Activated CD4-positive, alpha-beta T cell treated with anti-CD3 and anti-CD28 coated beads for 4 hours (primary cell): ENCODE measurements at places on chromosomes 5 and 9.

GRCh38 chr5:107670932-107671741 is at the start of gene EFNA5:
Gene EFNA5, minus strand, starts transcription at chr5:107670937.
- DNase-seq = peak; percentile 4

DNA sequence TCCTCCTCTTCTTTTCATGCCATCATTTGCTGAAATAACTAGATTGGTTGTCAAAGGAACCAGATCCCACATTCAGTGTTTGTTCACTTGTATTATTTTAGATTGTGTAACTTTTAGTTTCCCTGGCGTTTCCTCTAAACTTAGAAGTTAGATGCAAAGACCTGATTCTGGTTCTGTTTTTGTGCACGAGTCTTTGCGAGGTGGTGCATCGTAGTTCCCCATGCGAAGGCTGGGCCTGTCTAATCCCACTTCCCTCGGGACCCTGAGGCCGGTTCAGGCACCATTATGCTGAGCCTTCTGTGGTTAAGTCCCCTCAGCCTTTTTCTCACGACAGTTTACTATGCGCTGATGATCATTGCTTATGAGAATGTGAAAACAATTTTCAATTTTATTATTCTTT is 219.1 kb upstream of the OTULINL start:
- no peak for DNase-seq

GRCh38 chr5:110376281-110376951 is 350.1 kb downstream of the TMEM232 start:
- DNase-seq = no peak

DNA sequence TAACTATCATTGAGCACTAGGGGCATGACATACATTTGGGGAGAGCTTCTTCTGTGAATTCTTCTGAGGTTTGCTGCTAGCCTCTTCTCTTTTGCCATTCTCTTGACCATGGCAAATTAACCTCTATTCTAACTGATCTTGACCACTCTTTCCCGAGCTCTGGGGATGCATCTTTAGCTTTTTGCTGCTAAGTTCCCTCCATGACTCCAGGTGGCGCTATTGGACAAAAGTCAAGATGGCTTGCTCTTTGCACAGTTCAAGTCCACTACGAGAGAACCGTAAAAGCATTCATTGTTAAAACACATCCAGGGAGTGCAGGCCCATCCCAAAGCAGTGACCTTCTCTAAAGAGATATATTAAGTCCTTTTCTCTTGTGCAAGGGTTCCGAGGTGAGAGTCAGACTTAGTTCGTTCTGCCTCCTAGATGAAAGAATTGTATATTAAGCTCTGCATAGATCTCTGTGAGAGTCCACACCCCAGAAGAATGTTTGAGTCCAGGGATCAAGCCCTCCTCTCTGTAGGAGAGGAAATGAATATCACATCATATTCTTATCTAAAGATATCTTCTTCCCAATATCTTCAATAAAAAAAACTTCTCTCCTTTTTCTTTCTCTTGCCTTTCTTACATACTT is 1152.9 kb upstream of the CDH6 start:
- DNase-seq = no peak

GRCh38 chr5:144429405-144429804 is 258.7 kb downstream of the KCTD16 start:
- DNase-seq = no peak

- peak; percentile 47 for DNase-seq
These were observed 25.0 kb upstream of the TDRD7 start for GRCh38 chr9:97386733-97387503.
